ENCODE measurements at places on chromosomes 7 and 10. TPM values are rescaled to one million over a fixed set of nuclear protein-coding genes. Genes with fewer than 3 reads are reported as not detected.
A peak's percentile ranks its signal among the peaks of the same experiment; 100 is the strongest.

The PRF1 gene
- total RNA-seq = 3.0 TPM

- peak; percentile 53 for DNase-seq
Observed at GRCh38 chr7:34991938-34992840, 45.1 kb downstream of the DPY19L1 start.

DNA sequence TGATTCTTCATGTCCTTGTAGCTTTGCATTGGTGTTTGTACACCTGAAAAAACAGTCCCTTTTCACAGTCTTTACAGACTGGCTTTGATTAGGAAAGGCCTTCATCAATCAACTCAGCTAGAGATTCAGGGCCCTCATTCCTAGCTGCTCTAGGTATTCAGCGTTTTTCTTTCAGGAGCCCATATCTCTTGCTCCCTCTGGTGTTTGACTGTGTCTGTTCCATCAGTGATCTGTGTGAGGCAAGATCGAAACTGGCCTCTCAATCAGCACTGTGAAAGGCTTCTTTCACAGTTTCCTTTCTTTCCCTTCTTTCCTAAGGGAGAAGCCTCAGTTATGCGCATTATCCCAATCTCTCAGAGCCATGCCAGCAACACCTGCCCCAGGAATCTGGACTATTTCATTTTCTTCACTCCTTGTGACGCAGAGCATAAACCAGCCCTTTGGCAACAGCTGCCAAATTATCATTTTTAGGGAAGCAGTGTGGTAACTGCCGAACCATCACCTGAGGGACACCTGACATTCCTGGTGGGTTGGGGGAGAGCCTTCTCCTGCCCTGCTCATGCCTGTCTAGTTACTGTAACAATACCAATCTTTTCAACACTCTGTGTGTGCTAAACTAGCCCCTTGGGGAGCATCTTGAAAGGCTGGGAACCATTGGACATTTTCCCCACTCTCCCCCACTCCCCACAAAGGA lies 75.7 kb upstream of the CCDC71L start:
- DNase-seq = no peak

GRCh38 chr10:34102237-34102673 lies 712.8 kb downstream of the PARD3 start:
- DNase-seq = peak; percentile 56

The GAD2 gene
- total RNA-seq = not detected

DNA sequence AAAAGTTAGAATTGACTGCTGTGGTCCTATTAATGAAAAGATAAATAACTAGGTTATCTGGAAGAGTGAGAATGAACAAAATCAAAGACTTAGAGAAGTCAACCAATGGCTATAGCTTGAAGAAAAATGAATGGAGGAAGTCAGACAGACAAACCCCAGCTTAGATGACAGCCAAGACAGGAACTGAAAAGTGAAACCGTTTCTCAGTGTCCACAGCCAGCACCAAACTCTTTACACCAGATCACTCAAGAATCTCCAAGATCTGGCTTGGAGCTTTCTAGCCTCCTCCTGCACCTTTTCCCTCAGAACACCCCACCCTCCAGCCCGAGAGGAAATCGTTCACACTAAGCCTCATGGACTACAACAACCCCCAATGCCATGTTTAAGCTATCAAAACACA lies 167.0 kb downstream of the SFMBT2 start:
- no peak for DNase-seq

DNA sequence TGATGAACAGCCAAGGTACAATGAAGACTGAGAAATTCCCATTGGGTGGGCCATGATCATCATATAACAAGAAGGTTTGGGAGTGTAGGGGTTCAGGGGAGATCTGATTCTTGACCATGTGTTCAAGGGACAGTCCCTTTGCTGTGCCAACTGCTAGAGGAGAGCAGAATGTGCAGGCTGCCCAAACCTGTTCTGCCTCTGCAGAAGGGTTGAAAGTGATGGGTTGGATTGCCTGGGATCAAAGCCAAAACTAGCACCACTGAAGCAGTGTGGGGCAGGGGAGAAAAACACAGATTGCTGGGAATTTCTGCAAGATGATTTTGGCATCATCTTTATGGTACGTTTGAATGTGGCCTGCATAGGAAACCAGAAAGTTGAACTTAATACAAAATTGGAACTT lies 303.9 kb downstream of the OTUD1 start:
- DNase-seq = no peak

DNA sequence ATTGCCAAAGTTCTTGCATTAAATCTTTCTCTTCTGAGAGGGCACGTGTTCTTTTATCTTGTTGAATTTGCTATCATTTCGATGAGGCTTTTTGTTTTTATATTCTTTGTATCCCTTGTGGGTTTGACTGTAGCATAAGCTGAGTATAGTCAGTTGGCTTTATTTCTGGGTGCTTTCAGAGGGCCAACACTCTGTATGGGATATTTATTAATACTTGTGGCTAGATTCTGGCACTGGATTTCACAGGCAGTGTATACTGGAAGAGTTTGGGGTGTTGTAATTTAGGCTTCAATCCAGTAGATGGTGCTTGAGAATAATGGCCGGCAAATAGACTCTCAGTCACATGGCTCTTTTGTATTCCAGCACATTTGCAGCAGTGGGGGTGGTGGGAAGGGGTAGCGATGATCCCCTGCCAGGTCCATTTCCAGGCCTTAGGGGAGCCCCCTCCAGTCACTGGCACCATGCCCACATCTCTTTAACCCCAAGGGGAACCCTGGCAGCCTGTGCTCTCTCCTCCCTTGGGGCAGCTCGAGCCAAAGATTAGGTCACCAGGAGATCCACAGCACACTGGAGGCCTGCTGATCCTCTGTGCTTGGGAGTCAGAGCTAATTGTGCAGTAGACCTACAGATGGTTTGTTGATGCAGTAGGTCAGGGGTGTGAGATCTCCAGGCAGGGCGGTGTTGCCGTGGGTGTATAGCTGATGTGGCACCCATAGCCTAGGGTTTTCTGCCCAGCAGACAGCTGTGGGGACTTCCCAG lies 81.8 kb downstream of the PTPN20 start:
- DNase-seq = peak; percentile 56

GRCh38 chr7:78264105-78264504 lies 465.5 kb downstream of the PHTF2 start:
- no peak for DNase-seq

- no peak for DNase-seq
Observed at GRCh38 chr7:154986200-154986945, 16.6 kb downstream of the PAXIP1 start.

The ACSM6 gene
- total RNA-seq = not detected

- DNase-seq = no peak
Observed at GRCh38 chr7:78179211-78179610, 380.6 kb downstream of the PHTF2 start.

The BMPER gene
- total RNA-seq = 1.4 TPM

DNA sequence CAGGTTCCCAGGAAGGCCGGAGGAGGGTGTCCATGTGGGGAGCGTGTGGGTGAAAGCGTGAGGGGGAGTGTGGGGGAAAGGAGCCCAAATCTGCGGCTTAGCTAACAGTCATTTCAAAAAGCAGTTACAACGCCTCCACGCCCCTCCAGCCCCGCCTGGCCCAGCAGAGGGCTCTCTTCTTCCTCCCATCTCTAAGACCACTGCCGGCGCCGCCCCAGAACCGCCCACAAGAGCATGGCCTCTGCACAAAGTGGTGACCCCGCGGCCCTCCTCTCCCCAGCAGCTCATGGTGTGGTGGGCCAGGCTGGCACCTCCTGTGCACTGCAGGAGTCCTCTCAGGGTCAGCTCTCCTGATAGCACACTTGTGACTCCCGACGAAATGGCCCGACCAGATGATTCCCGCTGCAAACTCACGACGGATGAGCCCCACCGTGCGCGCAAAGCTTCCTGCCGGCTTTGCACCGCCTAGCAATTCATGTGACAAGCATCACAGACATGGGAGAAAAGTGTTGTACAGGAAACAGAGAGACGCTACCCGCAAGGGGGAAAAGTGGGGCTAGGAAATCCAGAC lies 12.4 kb upstream of the HUS1 start:
- DNase-seq = peak; percentile 94

DNA sequence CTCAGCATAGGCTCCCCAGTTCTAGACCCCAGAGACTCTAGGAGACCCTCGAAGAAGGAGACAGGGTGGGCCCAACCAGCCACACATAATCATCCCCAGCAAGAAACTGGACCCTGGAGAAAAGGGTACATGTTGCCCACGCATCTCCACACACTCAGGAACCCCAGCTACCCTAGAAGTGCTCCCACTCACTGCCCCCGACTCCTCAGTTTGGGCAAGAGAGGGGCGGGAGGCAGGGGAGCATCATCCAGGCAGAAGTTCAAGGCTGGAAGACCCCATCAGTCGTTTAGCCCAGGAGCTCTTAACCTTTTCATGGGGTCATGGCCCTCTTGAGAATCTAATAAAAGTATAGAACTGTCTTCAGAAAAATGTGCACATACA lies 1.8 kb upstream of the ZNF467 start:
- no peak for DNase-seq

DNA sequence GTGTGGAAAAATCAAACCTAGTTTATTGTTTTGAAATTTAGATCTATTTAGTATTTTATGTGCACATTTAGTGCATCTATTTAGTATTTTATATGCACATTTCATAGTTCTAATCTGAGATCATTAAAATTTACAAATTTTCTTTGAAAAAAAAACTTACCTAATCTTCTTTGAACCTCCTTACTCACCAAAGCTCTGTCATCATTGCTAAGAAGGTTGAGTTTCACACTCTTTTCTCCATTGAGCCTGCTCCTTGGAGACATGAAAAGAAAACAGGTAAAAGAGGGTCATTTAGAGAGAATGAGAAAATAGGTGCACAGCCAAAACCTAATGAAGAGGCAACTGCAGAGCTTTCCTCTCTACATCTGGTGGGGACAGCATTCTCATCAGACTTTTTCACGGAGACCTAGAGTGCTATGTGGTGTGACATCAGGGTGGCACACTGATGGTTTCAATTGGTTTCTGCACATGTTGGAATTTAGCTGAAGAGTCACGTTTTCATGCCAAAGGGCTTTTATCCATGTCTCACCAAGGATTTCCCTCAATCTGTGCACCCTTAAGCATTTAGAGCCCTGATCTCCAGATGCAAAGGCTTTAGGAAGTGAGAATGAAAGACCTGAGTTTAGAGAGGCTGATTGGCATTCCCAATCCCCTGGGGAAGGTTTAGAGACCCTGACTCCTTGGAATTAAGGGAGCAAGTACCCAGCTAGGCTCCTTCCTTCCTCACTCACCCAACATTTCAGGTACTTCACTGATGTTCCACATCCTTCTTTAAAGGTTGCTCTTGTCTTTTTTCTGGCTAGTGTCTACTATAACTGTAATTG lies 89.2 kb upstream of the CAPZA2 start:
- no peak for DNase-seq

DNA sequence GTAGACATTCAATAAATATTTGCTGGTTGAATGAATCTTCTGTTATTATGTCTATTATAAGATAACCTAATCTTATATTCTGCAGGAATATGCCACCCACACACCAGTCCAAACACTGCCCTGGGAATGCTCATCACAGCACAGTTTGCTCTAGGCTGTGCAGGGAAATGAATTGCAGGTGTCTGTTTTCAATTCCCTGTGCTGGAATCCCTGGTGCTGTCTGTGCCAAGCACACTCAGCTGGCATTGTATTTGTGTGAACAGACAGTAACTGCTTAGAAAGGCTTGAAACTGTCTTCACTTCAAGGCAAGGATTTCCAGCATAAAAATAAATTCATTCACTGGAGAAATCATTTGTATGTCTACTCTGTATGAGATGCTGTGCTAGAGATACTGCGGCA lies 20.2 kb downstream of the ATOH7 start:
- DNase-seq = no peak

- DNase-seq = no peak
Observed at GRCh38 chr7:10779465-10780399, 193.9 kb upstream of the PHF14 start.

GRCh38 chr7:97014145-97014750 lies 8.9 kb downstream of the DLX6 start:
- DNase-seq = no peak

The CHST3 gene
- total RNA-seq = 15.7 TPM

GRCh38 chr10:68010426-68010940 lies 64.6 kb downstream of the HERC4 start:
- DNase-seq = no peak

DNA sequence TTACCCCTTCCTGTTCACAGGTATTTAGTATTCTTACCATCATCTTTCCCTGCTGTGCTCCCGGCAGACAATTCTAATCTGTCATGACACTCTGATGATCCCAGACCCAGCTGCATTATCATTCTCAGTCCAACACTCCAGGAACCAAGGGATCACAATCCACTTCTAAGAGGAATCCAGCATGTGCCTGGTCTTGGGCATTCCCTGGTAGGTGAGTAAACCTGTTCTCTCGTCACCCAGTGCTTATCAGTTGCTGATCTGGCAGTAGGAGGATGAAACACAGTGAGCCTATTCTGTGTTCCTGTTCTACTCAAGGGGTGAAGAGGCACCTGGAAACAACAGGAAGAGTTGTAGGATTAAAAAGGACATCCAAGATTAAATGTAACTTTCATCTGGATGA lies 1.3 kb upstream of the DMBT1 start:
- no peak for DNase-seq

GRCh38 chr10:132110111-132110521 lies 44.4 kb downstream of the JAKMIP3 start:
- no peak for DNase-seq

The PRPS1L1 gene
- total RNA-seq = not detected

The GPR15LG gene
- total RNA-seq = 467 TPM

- no peak for DNase-seq
Observed at GRCh38 chr10:73902351-73902750, 8.6 kb upstream of the PLAU start.

GRCh38 chr10:71975087-71975870 lies 11.1 kb downstream of the CHST3 start:
- peak; percentile 68 for DNase-seq

- no peak for DNase-seq
Observed at GRCh38 chr7:157689269-157690057, 352.7 kb downstream of the DNAJB6 start.

DNA sequence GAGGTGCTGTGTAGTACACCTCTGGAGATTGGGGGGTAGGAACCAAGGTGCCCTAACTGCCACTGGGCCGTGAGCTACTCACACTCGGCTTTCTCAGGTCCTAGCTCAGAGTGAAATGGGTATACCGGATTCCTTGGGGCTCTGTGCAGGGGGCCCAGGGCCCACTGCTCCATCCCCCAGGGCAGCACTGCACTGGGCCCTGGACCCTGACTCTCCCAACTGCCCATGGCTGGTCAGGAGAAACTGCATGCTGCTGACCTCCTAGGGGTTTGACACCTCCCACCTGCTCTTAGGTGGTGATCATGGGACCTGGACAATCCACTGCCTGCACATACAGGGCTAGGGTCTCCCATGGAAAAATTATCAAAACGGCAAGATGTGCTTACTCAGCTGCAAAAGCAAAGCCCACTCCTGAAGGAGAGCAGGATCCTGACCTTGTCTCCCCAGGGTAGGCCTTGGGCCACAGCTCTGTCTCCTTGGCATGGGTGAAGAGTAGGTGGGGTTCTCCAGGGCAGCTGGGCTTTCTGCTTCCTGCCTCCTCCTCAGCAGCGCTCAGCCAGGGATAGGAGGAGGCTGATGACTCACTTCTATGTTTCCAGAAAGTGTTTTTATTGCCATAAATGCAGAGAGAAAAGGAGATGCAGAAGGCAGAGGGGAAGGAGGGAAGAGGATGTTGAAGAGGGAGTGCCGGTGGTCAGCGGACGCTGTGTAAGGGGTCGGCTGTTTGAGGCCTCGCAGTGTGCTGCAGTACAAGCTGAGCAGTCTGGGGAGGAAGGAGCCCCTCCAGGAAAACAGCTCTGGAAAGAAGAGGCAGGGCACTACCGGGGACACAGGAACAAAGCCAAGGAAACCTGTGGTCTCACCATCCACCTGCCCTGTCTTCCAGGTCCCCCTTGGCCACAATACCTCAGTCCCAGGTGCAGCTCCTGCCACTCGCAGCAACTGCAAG lies 107.8 kb downstream of the ARHGAP22 start:
- DNase-seq = no peak

- no peak for DNase-seq
Observed at GRCh38 chr7:132182992-132183391, 393.3 kb downstream of the PLXNA4 start.

GRCh38 chr7:75038508-75038907 lies 35.1 kb downstream of the RCC1L start:
- DNase-seq = no peak

Measured in mucosa of descending colon (tissue), 3 donors.